Smooth muscle cell of the coronary artery (primary cell): ENCODE measurements at places on chromosomes 5 and 9. TPM values are rescaled to one million over a fixed set of nuclear protein-coding genes. Genes with fewer than 3 reads are reported as not detected.

IL5 gene
- total RNA-seq, result not detected in 2 replicates

LRRC26 gene
- total RNA-seq, result not detected in 2 replicates

ANGPTL2 gene
- 3.8 and 73.2 TPM in 2 replicates for total RNA-seq

UGT3A1 gene
- total RNA-seq, result not detected in 2 replicates

ACTBL2 gene
- total RNA-seq, result 0.23 TPM in 1 of 2 replicates, not detected in the other

CCDC183 gene
- 0.30 and 2.2 TPM in 2 replicates for total RNA-seq

CDKN2A gene
- 19.0 and 44.6 TPM in 2 replicates for total RNA-seq

LHX2 gene
- not detected in 2 replicates for total RNA-seq

IFNA21 gene
- total RNA-seq, result not detected in 2 replicates

MYMK gene
- total RNA-seq, result not detected in 2 replicates

WDR31 gene
- 0.83 and 5.3 TPM in 2 replicates for total RNA-seq

ADAMTS13 gene
- 1.8 and 3.5 TPM in 2 replicates for total RNA-seq

CCDC152 gene
- 1.3 and 1.6 TPM in 2 replicates for total RNA-seq

CA9 gene
- total RNA-seq, result 0.98 TPM in 1 of 2 replicates, not detected in the other

PCDHA10 gene
- total RNA-seq, result 0.08 and 1.4 TPM in 2 replicates

SHOC1 gene
- not detected in 2 replicates for total RNA-seq

ZBTB43 gene
- 24.3 and 28.2 TPM in 2 replicates for total RNA-seq

FRRS1L gene
- under 0.01 and 0.94 TPM in 2 replicates for total RNA-seq

LIFR gene
- total RNA-seq, result 16.8 and 18.2 TPM in 2 replicates

OR2V1 gene
- not detected in 2 replicates for total RNA-seq
